Head of caudate nucleus (tissue), 42 donors: ENCODE measurements at places on chromosomes 4 and X.

DNA sequence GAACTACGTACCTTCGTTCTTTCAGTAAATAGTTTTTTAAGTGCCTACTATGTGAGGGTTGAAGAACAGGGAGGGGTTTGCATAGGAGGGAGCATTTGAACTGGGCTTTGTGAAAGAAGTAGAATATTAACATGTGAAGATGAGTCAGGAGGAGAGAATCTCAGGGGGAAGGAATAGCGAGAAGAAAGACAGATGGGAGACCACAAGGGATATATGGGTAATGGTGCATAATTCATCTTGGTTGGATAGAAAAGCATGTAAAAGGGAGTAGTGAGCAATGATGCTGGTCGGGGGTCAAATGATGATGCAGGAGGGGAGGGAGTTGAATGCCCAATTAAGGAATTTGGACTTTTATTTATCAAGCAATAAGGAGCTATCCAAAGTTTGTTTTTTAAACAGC, 52.7 kb downstream of the TMEM164 start:
- no peak for DNase-seq

DNA sequence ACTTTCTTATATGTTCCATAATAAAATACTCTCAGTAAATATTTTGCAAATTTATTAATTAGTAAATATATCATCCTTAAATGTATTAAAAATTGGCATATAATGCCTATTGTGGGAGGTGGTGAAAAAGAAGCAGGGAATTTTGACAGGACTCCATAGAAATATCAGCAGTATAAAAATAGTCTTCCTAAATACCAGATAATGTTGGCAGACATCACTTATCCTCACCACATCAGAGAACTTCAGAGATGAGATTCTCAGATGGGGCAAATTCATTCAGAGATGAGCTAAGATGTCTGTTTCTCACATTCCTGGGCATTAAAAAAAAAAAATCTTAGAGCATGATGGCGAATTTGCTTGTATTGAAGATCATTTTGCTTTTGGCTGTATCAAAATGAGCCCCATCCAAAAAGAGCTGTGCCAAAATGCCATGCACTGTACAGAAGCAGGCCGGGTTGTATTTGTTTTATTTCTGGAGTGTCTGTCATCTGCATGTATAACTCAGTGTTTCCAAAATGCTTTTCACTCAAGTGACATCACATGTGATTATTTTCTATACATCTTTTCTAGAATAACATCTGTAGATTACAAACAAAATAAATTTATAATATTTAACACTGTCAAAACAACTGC, 41.7 kb downstream of the ATP8A1 start:
- DNase-seq = no peak

DNA sequence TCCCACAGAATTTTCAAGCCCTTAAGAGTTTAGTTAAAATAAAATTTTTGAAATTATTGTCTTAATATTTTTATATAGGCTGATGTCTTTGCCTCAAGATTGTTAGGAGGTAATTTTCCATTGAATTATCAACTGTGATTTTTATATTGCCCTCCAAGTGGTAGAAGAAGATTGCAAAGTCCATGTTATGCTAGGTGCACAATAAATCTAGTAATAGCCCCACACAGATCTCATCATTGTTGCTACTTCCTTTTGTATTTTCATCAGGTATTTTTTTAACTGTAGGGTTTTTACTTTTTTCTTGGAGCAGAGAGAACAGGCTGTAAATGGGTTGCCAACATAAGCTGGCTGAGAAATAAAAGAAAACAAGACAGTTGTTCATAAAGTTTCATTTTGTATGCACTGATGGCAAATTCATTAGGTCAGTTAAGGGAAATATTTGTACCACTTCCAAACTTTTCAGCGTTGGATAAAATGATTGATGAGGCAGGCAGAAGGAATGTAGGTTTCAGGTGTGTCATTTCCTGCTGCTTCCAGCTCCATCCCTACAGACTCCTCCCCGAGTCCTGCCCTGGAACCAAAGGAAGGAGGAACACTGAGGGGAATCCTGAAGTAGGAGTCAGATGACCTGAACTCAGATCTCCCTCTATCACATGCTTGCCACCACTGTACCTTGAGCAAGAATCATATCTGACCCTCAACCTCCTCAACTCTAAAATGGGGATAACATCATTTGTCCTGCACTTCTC, 105.5 kb downstream of the PRRG1 start:
- no peak for DNase-seq

- DNase-seq = peak; percentile 24
Measured at GRCh38 chr4:165874791-165875371, 1.8 kb downstream of the TLL1 start.

GRCh38 chr4:143185253-143186107, 763 bp downstream of the USP38 start:
- peak; percentile 34 for DNase-seq

GRCh38 chr4:1047976-1048772, 36.7 kb downstream of the FGFRL1 start:
- no peak for DNase-seq

GRCh38 chrX:7068939-7069367, 78.6 kb upstream of the STS start:
- no peak for DNase-seq

DNA sequence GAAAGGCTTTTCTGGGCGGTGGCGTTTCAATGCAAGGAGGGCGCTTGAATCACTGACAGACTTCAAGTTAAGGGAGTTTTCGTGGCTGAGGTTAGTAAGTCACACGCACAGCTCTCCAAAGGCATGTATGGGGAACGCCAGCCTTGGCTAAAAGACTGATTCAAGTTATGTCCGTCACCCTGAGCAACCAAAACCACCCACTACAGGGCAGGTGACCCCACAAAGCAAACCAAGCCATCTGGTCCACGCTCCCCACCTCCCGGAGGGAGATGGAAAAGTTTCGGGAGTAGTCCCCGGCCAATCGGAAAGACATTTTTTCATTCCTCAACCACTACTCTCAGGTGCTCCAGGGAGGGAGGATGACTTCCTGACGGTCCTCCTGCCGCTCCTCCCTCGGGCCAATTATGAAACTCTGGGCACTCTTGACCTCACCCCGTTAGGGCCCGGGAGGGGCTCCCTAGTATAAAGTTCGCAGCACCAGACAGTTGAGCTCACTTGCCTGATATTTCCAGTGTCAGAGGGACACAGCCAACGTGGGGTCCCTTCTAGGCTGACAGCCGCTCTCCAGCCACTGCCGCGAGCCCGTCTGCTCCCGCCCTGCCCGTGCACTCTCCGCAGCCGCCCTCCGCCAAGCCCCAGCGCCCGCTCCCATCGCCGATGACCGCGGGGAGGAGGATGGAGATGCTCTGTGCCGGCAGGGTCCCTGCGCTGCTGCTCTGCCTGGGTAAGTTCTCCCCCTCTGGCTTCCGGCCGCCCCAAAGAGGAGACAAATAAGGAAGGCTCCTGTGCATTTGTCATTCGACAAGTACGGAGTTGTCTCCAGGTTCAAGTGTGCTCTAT, at the start of gene EREG:
TSS of gene EREG (plus strand) at position 494 of the 840 bp plus-strand sequence. CDS start at position 658, 164 bp downstream.
- DNase-seq = no peak
